Fibroblast of skin of back (primary cell): ENCODE measurements at places on chromosomes 4 and X.

GRCh38 chr4:7516096-7516772 lies 81.5 kb upstream of the PSAPL1 start:
- DNase-seq = no peak

DNA sequence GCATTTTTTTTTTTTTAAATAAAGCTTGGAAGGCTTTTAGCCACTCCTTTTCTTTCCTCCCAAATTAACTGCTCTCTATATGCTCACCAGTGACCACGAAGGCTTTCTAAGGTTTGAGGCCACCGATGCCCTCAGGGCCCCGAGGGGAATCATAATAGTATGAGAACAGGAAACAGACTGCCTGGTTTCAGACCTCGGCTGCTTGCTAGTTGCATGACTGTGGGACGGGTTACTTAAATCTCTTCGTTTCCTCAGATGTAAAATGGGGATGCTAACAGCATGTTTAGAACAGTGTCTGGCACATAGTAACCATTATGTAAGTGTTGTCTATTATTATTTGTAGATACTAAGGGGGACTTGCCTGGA lies 3.6 kb downstream of the LINC00632 start:
- no peak for DNase-seq

- no peak for DNase-seq
Measured at GRCh38 chr4:8152090-8152864, 6.3 kb downstream of the ABLIM2 start.

GRCh38 chr4:104592183-104592582 lies 97.5 kb upstream of the CXXC4 start:
- no peak for DNase-seq

- no peak for DNase-seq
Measured at GRCh38 chr4:184389978-184390900, 84.1 kb downstream of the IRF2 start.

GRCh38 chr4:129077326-129077725 lies 16.0 kb downstream of the SCLT1 start:
- DNase-seq = no peak

GRCh38 chr4:172688534-172688933 lies 480.1 kb upstream of the GALNT7 start:
- DNase-seq = no peak

DNA sequence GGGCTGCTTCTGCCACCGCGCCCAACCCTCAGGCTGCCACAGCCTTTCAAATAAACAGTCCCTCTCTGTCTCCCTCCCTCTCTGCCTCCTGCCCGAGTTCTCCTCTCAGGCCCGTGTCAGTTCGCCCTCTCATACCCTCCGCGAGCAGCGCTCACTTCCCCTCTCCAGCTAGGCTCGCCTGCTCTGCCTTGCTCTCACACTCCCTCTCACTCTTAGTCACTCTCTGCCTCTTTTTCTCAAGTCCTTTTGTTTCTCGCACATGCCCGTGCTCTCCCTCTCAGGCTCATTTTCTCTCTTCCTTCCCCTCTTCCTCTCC lies 3.2 kb downstream of the EFNB1 start:
- DNase-seq = peak; percentile 76

DNA sequence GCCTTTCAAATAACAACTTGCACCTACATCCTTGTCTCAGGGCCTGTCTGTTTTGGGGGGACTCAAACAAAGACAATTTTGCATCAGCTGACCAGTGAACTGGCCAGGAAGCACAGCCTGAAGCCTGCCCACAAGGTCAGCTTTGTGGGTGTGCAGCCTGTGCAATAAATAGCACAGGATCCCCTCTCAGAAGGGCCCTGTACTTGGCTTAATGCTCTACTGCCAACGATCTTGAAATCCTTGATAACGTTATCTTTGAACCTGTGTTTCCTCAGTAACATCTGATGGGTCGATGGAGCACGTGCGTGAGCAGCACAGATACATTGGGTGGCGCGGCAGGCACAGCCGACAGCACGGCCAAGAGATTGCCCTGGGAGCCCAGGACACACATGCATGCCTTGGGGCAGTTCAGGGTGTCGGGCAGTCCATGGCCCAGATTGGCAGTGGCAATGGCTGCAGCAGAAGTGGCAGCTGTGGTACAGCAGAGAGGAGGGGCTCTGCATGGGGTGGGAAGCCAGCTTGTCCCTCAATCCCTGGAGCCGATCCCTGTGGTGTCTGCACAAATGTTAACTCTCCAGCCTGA lies 58.8 kb upstream of the ATP6AP2 start:
- DNase-seq = no peak

GRCh38 chr4:169070071-169070894 lies 60.2 kb upstream of the CBR4 start:
- DNase-seq = peak; percentile 94

DNA sequence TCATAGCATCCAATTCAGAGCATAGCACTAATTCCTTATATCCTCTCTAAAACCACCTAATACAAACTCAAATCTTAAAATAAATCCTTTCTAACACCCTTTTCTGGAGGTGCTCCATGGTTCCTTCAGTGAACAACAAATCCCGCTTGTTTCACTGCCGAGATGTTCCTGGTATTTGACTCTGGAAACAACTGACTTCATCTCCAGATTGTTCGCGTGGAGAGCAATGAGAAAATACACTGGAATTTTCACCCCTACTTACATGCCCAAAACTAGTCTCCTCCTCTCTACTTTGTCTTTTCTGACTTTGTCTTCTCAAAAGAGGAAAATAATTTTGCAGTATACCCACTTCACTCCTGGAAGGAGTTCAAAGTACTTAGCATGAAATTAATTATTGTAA lies 129.0 kb downstream of the PLS3 start:
- DNase-seq = peak; percentile 58

DNA sequence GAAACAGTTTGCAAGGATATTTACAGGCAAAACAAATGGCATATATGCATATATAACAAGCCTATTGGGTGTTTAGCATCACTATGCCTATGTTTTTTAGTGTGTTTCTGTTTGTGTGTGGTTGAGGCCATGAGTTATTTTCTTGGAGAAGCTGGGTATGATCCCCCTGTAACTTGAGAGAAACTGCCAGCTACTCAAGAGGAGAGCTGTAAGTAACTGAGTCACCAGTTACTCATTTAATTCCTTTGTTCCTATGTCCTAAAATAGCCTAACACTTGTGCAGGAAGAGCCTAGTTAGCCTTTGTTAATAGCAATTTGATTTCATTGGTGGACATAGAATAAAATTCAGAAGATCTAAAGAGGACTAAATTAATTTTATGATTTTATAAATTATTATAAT lies 79.1 kb downstream of the PWWP3B start:
- DNase-seq = peak; percentile 42

DNA sequence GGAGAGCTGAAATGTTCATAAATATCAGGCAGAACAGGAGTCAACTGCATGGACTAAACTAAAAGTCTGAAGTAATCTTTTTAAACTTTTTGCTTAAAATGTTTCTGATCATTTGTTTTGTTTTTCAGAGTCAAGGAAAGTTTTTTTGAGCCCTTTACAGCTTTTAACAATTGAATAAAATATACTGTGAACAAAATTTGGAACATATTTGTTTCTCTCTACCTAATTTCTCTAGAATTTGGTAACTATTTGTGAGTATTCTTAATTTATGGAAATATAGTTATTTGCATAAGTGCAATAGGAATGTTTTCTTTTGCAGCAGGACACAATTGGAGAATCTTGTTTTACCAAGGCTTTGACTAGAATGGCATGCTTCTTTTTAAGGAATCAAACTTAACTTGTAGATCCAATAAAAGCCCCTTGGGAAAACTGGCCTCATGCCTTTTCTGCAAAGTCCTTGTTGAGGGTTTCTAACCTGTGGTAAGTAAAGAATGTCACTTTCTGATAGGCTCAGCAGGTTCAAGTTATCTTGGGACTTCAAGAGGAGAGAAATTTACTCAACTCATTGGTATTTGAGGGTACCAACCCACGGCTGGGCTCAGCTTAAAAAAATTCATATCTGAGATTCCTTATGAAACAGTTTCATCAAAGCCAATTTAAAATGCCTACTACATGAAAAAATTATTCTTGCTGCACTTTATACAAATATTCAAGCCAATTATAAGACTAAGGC lies 91.5 kb downstream of the UPRT start:
- peak; percentile 50 for DNase-seq

GRCh38 chr4:110621839-110622751 lies 782 bp downstream of the PITX2 start:
- DNase-seq = no peak

DNA sequence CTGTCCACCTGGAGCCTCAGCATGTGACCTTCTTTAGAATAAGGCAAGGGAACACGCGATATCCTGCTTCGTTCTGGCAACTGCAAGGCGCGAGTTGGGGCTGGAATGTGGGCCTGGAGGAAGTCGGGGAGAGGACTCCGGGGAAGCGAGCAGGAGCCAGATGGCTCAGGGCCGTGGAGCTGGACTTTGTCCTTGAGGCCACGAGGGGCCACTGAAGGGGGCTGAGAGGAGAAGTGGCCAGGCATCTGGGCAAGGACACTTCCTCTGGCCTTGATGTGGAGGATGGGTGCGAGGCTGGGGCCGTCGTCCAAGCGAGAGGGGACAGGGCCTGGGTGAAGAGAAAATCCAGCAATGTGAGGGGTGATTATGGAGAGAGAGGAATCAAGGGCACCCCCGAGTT lies 12.2 kb upstream of the DUSP9 start:
- no peak for DNase-seq

GRCh38 chr4:94540476-94540875 lies 88.7 kb downstream of the PDLIM5 start:
- DNase-seq = no peak

DNA sequence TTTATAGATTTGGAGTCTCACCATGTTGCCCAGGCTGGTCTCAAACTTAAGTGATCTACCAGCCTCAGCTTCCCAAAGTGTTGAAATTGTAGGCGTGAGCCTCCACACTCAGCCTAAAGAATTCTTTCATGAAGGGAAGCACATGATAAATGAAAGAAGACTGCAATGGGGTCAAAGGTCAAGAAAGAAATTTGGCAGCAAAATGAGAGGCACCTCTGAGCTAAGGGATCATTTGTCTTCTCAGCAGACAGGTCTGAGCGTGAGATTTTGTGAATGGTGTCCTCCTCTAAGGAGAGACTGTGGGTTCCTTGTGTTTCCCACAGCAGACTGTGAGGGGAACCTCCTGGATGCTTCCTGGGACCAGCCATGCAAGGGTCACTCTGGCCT lies 57.5 kb upstream of the EGFL6 start:
- DNase-seq = no peak
